ENCODE measurements at places on chromosomes 7 and 10.

DNA sequence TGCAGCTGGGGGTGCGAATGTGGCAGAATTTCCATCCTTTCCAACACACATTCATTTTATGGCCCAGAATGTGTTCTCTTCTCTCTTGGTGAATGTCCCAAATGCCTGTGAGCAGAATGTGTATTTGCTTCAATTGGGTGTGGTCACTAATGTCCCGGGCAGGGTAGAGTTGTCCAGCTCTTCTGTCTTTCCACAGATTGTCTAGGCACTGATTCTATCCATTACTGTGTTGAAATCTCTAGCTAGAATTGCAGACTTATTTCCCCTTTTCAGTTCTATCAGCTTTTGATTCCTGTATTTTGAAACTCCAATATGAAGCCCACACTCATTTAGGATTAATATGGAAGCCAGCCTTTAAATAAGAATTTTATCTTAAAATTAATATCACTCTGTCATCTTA lies 14.0 kb upstream of the AKR1E2 start:
- no peak for DNase-seq

DNA sequence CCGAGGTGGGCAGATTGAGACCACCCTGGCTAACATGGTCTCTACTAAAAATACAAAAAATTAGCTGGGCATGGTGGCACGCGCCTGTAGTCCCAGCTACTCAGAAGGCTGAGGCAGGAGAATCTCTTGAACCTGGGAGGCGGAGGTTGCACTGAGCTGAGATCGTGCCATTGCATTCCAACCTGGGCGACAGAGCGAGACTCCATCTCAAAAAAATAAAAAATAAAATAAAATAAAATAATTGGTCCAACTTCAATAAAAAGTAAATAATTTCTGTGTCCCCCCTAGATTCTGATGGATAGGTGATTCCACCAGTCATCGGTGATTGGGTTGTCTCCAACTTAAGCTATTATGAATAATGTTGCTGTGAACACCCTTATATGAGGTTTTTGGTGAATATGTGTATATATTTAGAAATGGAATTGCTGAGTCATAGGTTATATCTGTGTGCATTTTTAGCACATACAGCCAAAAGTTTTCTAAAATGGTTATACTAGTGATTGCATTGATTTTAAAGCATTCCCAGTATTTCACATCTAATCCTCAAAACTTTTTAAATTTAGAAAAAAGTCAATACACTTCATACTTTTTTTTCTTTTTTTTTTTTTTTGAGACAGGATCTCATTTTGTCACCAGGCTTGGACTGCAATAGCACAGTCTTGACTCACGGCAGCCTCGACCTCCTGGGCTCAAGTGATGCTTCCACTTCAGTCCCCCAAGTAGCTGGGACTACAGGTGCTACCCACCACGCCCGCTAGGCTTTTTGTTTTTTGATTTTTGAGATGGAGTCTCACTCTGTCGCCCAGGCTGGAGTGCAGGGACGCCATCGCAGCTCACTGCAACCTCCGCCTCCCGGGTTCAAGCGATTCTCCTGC lies 13.7 kb upstream of the SRPK2 start:
- no peak for DNase-seq

GRCh38 chr7:141409801-141410329 lies 141.3 kb upstream of the AGK start:
- peak; percentile 55 for DNase-seq

GRCh38 chr7:2381881-2382509 lies 21.4 kb upstream of the CHST12 start:
- no peak for DNase-seq

DNA sequence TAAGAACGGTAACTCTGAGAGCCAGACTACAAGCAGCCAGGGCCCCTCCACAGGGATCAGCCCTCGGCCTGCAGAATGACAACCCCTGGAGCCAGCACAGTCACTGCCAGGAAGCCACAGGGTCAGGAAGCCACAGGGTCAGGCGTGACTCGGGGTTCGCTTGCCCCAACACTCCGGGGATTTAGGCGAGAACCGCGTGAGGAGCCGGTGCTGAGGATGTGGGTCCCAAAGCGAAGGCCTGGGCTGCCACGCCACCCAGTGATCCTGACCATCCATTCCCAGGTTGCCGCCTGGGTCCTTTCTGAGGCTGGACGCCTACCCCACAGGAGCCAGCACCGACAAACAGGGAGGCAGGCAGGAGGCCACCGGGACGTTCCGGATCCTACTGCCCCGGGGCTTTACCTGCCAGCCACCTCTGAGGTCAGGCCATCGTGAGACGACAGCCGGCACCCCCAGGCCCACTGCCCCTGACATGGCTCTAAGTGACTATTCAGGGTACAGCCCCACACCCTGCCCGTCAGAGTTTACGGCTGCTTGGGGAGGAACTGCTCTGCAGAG lies 228.6 kb downstream of the ELFN1 start:
- no peak for DNase-seq

DNA sequence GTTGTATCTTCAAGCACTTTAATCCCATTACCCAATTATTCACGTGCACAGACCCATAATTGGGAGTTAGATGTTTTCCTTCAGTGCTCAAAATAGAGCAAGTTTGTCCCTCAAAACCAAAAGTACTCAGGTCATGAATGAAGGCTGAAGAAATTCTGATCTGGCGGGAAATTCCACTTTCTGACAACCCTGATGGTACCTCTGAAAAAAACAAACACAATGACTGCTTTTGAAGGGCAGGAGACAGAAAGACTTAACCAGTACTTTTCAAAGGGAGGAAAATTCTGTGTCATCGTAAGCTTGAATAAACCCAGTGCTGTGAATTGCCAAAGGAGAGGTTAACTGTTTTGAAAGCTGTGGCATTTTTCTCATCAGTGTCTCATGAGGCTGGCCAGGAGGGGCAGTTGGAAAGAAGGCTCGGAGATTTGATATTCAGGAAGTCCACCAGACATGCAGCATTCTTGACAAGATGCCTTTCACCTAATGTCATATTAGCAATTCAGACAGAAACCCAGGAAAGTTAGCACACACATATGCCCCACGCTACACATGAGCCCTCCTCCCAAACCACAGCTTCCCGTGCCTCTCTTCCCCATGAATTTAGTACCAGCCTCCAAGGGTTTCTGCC lies 347.0 kb downstream of the KCNMA1 start:
- no peak for DNase-seq

- peak; percentile 85 for DNase-seq
These were observed 1090.1 kb downstream of the KCNMA1 start for GRCh38 chr10:76547352-76547972.

DNA sequence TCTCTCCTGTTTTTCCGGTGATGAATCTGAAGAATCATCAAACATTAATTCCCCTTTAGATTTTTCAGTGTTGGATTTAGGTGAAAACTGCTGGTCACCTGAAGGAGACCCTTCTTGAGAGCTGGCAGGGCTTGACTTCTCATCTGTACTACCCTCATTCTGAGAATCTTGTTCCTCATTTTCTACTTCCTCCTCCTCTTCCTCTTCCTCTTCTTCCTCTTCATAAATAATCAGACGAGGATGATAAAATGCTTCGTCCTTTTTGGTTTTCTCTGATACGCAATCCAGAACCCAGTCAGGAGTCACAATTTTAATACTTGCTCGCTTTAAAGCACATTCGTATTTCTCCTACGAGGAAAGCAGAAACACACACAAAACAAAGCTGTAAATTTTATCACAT lies 26.9 kb downstream of the PAXIP1 start:
- no peak for DNase-seq

- DNase-seq = peak; percentile 9
These were observed 56.2 kb upstream of the AGK start for GRCh38 chr7:141495057-141495456.

GRCh38 chr7:13800694-13801448 lies 188.6 kb downstream of the ETV1 start:
- DNase-seq = peak; percentile 93

- DNase-seq = no peak
These were observed 748 bp upstream of the SH3PXD2A start for GRCh38 chr10:103855852-103856796.

- DNase-seq = no peak
These were observed 23.1 kb downstream of the PLPP4 start for GRCh38 chr10:120480065-120480600.

GRCh38 chr10:63583909-63584724 lies 62.9 kb downstream of the REEP3 start:
- DNase-seq = peak; percentile 89

DNA sequence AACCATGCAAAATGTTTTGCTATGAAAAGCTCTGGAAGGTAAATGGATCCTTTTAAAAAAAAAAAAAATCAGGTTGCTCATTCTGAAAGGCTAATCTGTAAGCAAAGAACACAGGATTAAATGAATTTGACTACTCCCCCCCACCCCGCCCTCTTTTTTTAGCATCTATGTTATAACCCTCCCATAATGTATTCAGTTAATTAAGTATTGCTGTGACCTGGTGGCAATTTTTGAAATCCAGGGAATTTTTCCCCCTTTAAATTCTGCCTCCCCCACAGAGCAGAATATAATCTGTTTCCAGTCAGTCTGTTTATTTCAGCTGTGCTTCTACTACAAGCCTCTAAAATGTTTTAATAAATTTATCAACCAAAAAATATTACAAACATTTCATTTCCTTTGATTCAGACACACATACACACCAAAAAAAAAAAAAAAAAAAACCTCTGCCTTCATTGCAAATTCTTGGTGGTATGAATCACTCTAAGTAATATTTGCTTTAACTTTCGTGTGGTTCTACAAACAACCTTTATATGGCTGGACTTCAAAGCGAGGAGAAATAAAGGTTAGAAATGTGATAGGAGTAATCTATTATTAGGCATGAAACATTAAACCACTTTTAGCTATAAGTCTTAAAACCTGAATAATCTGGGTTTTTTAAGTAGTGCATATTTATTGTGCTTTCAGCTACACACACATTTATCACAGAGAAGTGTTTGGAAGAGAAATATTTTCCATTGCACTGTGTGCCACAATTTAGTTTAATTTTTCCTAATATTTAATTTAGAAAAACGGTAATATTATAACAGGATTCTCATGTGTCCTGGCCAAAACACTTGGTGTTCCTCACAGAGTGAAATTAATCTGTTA lies 64.4 kb upstream of the ARID5B start:
- peak; percentile 44 for DNase-seq

GRCh38 chr7:151566897-151567320 lies 47.2 kb upstream of the RHEB start:
- no peak for DNase-seq

DNA sequence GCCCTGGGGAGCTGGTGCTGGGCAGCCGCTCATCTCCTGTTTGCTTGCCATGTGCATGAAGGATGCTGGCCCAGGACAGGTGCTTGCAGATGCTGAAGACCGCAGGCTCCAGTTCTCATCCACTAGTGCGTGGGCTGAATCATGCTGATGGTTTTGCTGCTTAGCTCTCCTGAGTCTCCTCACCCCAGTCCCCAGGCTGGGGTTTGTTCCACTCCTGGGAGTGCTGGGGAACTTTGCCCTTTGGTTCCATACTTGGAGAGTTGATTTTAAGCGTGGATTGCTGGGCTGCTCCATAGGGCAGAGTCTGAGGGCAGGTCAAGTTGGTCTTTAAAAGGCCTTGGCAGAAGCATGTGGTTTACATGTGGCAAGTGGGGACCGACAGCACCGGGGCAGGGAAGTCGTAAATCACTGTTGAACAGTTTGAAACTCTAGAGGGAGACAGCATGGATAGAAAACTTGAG lies 9.1 kb downstream of the DYNC2I1 start:
- DNase-seq = no peak

DNA sequence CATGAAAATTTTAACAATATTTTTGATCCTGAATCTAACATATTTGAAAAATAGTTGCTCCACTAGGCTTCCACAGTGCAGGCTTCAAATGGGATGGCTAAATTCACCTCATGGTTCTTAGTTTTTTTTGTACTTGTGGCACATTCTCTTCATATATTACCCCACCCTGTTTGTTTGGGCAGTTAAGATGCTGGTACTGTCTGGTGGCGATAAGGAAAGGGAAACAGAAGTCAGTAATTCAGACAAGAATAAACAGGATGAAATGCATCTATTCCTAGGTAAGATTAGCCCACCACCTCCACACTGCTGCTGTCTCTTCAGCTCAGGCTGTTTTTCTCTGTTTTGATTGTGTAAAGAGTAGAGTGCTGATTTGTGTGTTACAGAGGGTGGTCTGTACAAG lies 44.2 kb downstream of the GLRX3 start:
- no peak for DNase-seq
